ENCODE measurements at places on chromosomes 5 and 9.

GRCh38 chr5:41735213-41735612 is 135.0 kb downstream of the OXCT1 start:
- ATAC-seq: peak; percentile 24

GRCh38 chr5:55231919-55232270 is 1.5 kb downstream of the CCNO start:
- no peak for ATAC-seq

GRCh38 chr9:96574455-96574854 is 45.2 kb downstream of the CDC14B start:
- no peak for ATAC-seq

DNA sequence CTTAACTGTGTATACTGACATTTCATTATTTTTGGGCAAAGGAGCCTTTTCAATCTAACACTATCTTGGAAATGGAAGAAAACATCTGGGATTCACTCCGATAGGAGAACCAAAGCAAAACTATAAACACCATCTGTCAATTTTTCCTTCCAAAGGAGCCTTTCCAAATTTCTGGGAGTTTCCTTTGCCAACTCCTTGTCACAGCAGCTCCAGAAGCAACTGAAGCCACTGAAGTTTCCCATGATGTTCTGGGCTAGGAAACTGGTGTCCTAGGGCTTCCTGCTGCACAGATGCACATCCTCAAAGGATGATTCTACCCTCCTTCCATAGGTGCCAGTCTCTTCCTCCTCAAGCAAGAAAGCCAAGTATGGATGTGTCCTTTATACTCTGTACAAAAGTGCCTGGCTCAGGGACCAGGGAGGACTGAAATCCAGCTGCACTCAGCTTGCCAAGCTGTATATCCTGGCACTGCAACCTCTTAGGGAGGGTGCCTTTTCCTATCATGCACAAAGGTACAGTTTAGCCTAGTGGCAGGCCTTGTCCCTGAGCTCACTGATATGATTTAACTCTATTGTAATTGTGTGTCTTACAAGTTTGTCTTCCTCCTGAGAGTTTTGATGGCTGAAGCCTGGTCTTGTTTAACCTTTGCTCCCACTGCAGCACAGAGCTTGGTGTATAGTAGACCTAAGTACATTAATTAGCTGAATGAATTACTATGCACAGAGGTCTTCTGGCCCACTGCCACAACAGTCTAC is 8.4 kb upstream of the UBAP1 start:
- ATAC-seq: no peak

DNA sequence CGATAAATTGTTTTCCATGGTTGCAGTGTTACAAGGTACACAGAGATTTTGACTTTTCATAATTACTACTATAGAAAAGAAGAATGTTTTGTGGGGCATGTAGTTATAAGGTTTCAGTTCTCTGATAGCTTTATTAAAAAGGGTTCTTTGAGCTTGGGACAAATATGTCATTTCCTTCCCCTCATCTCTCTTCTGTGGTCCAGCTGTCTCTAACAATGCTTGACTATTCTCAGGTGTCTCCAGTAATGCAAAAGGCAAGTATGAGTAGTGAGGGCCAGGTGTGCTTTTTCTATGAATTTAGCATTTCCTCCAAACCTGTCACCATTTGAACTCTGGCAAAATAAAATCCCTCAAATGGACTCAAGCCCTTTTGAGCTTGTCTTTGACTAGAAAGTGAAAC is 84.3 kb downstream of the SLF1 start:
- ATAC-seq: no peak

GRCh38 chr9:69195668-69196067 is 21.6 kb downstream of the TJP2 start:
- ATAC-seq: no peak

GRCh38 chr9:79447762-79448161 is 124.0 kb upstream of the TLE4 start:
- no peak for ATAC-seq

- no peak for ATAC-seq
Observed at GRCh38 chr5:157578079-157578780, 2.7 kb upstream of the ADAM19 start.

DNA sequence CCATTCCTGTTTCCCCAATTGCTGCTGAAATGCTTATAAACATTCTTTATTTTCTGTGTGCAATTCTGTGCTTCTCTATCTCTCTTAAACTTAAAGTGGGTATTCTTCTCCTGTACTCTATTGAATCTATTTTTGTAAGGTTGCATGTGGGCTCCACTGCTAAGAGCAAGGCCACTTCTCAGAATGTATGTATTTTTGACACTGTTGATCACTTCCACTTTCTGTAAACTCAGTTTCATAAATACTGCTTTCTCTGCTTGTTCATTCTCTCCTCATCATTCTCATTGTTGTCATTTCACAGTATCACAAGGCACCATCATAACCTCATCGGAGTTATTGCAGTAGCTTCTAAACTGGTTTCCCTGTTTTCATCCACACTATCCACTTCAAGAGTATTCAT is 483.0 kb upstream of the CDH18 start:
- ATAC-seq: no peak

DNA sequence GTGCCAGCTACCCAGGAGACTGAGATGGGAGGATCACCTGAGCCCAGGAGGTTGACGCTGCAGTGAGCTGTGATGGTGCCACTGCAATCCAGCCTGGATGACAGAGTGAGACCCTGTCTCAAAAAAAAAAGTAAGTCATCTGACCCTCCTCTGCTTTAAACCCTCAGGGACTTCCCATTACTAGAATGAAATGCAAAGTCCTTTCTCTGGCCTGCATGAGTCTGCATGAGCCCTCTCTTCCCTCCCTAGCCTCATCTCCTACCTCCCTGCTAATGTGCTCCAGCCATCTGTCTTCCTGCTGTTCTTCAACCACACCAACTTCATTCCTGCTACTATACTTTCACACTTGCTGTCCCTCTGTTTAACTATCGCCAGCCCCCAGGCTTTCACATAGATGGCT is 15.3 kb downstream of the IL5 start:
- no peak for ATAC-seq

GRCh38 chr9:16221366-16221765 is 649.1 kb downstream of the BNC2 start:
- ATAC-seq: no peak

GRCh38 chr9:121383715-121384114 is 13.7 kb upstream of the STOM start:
- no peak for ATAC-seq

- no peak for ATAC-seq
Observed at GRCh38 chr9:77305622-77306400, 128.5 kb downstream of the VPS13A start.

GRCh38 chr5:110909950-110910349 is 161.6 kb upstream of the TSLP start:
- ATAC-seq: no peak

DNA sequence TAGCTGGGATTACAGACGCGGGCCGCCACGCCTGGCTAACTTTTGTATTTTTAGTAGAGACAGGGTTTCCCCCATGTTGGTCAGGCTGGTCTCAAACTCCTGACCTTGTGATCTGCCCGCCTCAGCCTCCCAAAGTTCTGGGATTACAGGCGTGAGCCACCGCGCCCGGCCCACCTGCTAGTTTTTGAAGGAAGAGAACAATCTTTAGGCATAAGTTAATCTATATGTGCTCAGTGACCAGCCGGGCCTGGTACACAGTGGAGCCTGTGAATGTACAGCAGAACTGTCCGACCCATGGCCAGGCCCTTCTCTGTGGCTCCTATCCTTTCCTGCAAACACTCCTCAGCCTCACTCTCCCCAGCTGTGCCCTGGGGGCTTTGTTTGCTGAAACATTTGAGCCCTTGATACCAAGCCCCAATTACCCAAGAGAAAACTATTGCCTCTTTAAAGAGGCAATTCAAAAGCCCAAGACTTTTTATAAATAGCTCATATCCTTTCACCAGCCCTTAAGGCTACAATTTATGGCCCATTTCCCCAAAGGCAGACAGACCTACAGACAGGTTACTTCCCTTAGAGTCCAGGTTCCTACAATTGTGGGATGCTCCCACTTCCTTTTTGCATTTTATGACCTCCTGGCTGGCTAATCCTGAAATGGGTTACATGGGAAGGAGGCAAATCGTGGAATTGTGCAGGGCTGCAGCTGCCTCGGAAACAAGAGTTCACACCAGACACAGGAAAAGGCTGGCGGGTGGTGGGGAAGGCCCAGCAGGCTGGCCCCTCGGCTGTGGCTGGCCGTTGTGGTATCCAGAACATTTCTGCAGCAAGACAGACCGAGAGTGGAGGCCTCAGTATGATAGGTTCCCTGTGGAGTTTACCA is 37.5 kb downstream of the SPRY4 start:
- no peak for ATAC-seq

DNA sequence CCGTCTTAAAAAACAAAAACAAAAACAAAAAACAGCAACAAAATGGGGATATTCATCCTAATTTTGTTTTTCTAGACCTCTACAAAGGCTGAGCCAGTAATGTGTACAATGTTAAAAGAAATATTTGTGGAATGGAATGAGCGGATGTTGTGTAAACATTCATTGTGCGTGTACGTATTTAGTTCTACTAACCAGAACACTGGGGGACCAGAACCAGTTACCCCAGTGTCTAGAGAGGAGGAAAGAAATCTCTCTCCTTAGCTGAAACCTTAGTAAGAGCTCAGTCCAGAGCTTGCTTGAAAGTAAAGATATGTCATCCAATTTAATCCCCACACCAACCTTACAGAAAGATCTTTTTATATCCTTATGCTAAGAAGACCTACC is 106.7 kb upstream of the CPEB4 start:
- ATAC-seq: no peak

- ATAC-seq: peak; percentile 73
Observed at GRCh38 chr9:89919171-89919681, 314.4 kb downstream of the GADD45G start.

GRCh38 chr9:122822938-122823337 is 5.5 kb downstream of the PDCL start:
- ATAC-seq: no peak

- ATAC-seq: no peak
Observed at GRCh38 chr5:135473956-135474670, 22.0 kb upstream of the TIFAB start.

DNA sequence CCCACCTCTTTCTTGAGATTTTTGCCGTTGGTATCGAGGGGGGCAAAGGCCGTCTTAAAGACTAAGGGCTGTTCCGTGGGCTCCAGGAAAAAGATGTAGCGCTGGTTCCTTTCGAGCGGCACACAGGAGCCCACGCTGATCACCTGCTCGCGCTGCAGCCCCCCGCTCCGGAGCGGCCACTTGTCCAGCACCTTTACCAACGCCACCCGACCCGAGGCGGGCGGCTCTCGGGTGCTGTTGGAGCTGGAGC is 781 bp downstream of the NRG2 start:
- ATAC-seq: no peak

All from activated T-helper 17 cell treated with anti-CD3 and anti-CD28 coated beads, Interleukin-2, amount 50 U/mL, for 72 hours (primary cell).